Activated naive CD4-positive, alpha-beta T cell treated with anti-CD3 and anti-CD28 coated beads, Interleukin-2, amount 50 U/mL, for 72 hours (primary cell): ENCODE measurements at places on chromosomes 13 and 19. TPM values are rescaled to one million over a fixed set of nuclear protein-coding genes. Genes with fewer than 3 reads are reported as not detected.

- DNase-seq = no peak
Measured at GRCh38 chr19:4097501-4097900, 26.4 kb downstream of the MAP2K2 start.

DNA sequence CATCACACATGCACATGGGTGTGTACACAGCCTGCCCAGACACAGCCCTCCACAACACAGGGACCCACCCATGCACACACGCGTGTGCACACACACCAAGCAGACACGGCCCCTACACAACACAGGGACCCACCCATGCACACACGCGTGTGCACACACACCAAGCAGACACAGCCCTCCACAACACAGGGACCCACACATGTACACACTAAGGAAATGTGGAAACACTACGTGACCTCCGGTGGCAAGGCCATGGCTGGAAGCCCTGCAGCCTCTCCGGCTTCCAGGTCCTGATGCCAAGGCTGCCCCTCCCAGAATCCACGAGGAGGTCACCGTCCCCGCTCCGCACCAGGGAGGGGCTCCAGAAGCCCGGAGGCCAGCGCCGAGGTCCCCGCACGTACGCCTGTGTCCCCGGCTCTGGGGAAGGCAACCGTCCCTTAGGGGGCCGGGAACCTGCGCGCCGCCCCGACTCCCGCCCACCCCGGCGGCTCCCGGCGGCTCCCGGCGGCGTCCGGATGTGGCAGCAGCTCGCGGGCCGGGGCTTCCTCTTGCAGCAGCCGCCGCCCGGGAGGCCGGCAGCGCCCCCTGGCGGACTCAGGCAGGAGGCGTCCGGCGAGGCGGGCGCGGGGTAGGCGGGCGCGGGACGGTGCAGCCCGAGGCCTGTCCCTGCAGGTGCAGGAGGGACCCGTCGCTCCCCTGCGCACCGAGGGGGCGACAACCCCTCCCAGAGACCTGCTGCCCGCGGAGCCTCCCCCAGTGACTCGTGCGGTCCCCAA, 29.8 kb upstream of the GRTP1 start:
- DNase-seq = peak; percentile 87

GRCh38 chr19:7456964-7457541, 31.8 kb downstream of the PEX11G start:
- DNase-seq = no peak

Gene TMPRSS9
- total RNA-seq = not detected

GRCh38 chr13:87736849-87737385, 65.7 kb downstream of the SLITRK5 start:
- DNase-seq = no peak

DNA sequence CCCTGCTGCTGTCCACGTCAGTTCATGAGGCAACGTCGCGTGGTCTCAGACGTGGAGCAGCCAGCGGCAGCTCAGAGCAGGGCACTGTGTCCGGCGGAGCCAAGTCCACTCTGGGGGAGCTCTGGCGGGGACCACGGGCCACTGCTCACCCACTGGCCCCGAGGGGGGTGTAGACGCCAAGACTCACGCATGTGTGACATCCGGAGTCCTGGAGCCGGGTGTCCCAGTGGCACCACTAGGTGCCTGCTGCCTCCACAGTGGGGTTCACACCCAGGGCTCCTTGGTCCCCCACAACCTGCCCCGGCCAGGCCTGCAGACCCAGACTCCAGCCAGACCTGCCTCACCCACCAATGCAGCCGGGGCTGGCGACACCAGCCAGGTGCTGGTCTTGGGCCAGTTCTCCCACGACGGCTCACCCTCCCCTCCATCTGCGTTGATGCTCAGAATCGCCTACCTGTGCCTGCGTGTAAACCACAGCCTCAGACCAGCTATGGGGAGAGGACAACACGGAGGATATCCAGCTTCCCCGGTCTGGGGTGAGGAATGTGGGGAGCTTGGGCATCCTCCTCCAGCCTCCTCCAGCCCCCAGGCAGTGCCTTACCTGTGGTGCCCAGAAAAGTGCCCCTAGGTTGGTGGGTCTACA, 6.6 kb downstream of the FSTL3 start:
- DNase-seq = no peak

- DNase-seq = no peak
Measured at GRCh38 chr13:22017226-22017625, 346.4 kb downstream of the FGF9 start.

GRCh38 chr19:46349311-46349993, 2.6 kb downstream of the PPP5C start:
- no peak for DNase-seq

DNA sequence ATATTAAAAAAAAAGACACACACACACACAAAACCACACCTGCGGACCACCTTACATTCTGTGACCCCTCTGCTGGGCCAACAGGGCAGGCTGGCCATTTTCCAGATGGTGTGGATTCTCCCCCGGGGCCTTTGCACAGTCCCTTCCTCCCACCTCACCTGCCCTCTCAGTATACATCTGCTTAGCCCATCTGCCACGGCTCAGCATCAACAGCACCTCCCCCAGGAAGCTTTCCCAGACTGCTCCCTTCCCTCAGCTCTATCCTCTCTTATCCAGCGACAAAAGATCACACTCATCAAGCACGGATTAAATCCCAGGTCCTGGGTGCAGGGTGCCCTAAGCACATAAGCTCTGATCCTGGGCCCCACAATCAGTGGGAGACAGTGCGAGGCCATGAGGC, 4.5 kb downstream of the ZNF787 start:
- DNase-seq = no peak

- no peak for DNase-seq
Measured at GRCh38 chr19:46355234-46356148, 8.6 kb downstream of the PPP5C start.

- no peak for DNase-seq
Measured at GRCh38 chr19:7007859-7008258, 13.4 kb downstream of the MBD3L2B start.

Gene ETV2
- total RNA-seq = 0.62 TPM
